ENCODE measurements at places on chromosomes 5 and 9.
A peak's percentile ranks its signal among the peaks of the same experiment; 100 is the strongest.

DNA sequence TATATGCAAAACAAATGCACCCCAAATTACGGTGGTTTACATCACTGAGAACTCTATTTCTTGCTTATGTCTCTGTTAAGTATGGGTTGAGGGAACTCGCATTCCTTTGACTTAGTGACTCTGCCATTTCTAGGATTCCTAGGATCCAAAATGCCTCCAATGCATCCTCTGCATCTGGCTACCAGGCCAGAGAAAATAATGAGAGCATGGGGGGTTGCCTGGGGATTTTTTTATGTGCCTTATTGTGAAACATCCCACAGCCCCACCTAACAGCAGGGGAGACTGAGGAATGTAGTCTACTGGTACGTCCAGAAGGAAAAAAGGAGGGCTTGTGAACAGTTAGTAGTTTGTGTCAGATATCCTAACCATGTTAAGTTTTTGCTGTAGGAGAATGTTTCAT is 466.0 kb upstream of the ARRDC3 start:
- no peak for DNase-seq

DNA sequence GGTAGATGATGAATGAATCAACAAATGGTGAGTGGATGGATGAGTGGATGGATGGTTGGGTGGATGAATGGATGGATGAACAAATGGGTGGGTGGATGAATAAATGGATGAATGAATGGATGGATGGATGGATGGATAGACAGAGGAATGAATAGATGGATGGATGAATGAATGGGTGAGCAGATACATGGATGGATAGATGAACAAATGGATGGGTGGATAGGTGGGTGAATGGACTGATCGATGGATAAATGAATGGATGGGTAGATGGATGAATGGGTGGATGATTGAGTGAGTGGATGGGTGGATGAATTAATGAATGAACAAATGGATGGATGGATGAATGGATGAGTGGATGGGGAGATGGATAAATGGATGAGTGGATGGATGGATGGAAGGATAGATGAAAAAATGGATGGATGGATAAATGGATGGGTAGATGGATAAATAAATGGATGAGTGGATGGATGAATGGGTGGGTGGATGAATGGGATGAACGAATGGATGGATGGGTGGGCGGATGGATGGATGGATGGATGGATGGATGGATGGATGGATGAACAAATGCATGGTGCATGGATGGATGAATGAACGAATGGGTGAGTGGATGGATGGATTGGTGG is 85.7 kb downstream of the PHF2 start:
- no peak for DNase-seq

GRCh38 chr5:52777186-52777585 is 10.5 kb upstream of the ITGA1 start:
- no peak for DNase-seq

DNA sequence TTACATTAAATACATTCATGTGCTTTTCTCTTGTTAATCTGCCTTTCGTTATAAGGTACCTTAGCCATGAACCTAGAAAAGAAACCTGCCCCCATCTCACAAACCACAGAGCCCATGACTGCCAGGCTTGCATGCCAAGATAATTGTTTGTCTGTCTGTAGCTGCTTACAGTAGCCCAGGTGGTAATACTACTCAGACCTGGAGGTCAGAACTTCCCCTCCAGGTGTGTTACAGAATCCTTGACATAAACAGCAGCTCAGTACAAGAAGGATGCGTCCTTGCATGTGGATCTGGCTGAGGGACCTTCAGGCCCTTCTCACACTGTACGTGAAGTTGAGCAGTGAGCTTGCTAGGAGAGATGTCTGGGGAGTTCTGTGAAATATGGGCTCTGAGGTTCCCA is 291.4 kb downstream of the CSNK1G3 start:
- no peak for DNase-seq

- DNase-seq: no peak
Measured at GRCh38 chr5:111463311-111463710, 49.0 kb downstream of the STARD4 start.

GRCh38 chr5:16446993-16447392 is 18.6 kb downstream of the ZNF622 start:
- DNase-seq: no peak

DNA sequence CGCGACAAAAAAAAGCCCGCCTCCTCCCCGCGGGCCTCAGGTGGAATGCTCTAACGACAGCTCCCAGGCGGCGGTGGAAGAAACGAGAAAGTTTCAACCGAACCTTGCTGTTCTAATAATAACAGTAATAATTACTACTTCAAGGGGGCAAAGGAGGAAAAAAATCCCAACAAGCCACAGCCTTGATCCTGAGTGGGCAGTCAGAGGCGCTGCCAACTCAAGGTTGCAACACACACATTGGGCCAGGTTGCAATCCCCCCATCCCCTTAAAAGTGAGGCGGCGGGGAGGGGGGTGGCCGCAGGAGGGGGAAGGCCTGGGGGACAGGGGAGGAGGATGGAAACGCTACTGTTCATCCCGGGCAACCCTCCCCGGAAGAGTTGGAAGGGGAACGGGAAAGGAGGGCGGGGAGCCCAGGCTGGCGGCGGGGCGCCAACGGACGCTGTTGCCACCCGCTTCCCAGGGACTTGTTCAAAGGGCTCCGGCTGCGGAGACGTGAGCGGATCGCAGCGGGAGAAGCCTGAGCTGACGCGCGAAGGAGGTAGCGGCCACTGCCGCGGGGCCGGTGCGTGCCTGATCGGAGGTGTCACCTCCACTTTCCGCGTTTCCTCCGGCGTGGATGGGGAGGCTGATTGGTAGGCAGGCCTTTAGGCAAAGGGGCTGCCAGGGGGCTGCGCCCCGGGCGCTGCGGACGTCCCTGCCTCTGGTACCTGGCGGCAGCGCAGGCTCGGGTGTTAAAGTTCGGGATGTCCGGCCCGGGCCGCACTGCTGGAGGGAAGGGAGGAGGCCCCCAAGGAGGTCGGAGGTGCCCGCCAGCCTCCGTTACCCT is 647 bp downstream of the SMARCA2 start:
- DNase-seq: peak; percentile 60

- DNase-seq: peak; percentile 77
Measured at GRCh38 chr5:177426566-177427210, at the start of gene GRK6. Gene GRK6, plus strand, starts transcription at chr5:177426676. Its CDS starts 170 bp downstream, at chr5:177426846.

DNA sequence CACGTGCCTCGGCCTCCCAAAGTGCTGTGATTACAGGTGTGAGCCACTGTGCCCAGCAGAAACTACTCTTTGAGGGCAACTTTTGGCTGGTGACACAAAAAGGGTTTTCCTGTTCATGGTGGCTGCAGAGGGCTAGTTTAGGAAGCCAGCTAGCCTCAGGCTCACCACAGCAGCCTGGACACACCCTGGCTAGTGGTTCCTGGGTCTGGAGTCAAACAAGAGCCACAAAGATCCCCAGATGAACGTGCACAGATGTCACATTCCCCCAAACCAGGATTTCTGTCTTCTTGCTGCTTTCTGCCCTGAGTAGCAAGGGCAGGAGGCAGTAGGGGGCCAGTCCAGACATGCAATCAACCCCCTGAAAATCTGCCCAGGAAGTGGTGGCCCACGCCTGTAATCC is 6.8 kb downstream of the HBEGF start:
- no peak for DNase-seq

- DNase-seq: no peak
Measured at GRCh38 chr9:68522954-68523353, 17.7 kb downstream of the TMEM252 start.

DNA sequence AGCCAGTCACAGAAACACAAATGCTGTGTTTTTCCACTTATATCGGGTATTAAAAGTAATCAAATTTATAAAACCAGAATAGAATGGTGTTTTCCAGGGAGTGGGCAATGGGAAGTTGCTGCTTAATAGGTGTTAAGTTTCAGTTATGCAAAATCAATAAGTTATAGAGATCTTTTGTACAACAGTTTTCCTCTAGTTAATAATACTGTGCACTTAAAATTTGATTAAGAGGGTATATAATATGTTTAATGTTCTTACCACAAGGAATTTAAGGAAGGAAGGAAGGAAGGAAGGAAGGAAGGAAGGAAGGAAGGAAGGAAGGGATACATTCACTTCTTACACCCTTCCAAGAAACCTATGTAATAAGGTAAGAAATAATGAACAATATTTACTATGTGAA is 867.7 kb upstream of the CDH6 start:
- no peak for DNase-seq

DNA sequence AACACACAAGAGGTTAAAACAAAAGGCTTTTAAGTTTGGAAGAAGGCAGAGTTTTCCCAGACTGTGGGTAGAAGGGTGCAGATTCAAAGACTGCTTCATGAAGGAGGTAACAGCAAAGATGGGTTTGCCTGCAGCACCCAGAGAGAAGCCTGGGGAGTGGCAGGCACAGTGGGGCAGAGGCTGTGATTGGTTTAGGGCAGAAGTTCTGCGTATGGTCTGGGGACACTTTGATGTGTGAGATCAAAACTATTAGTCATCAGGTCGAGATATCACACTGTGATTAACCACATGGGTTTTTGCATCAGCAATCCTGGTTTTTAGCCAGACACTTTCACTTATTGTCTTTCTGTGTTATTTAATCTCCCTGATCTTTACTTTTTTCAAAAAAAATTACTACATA is 188.8 kb upstream of the GLRA1 start:
- peak; percentile 63 for DNase-seq

DNA sequence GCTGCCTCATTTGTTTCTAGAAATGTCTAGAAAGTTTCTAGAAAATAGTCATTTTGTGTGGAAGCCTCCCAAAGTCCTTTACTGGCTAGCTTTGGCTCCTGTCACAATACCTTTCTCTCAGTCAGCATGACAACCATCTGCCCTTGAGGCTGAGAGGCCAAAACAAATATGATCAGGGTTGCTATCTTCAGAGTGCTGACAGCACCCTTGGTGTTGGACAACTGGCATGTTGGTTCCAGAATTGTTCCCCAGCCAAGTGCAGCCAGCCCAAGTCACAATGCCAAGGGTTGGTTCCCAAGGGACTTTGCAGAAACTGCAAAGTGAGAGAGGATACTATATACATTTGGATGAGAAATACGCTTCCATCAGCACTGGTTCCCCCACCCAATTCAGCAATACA is 140.9 kb upstream of the GAS1 start:
- DNase-seq: no peak

DNA sequence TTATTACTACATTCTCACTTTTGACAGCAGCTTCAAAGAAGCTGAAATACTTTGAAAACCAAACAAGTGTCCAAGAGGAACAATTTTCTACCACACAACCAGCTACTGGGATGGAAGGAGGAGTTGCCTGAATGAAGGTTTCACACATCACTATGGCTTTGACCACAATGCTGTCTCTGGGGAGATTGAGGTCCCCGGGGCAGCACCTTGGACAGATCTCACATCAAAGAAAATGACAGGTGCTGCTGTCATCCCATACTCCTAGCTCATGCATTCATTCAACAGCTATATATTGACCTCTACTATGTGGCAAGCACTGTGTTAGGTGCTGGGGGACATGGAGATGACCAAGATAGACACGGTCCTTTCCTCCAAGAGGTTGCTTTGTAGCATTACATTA is 233.2 kb upstream of the RASEF start:
- DNase-seq: no peak

- DNase-seq: no peak
Measured at GRCh38 chr5:172325452-172325851, 41.9 kb upstream of the UBTD2 start.

DNA sequence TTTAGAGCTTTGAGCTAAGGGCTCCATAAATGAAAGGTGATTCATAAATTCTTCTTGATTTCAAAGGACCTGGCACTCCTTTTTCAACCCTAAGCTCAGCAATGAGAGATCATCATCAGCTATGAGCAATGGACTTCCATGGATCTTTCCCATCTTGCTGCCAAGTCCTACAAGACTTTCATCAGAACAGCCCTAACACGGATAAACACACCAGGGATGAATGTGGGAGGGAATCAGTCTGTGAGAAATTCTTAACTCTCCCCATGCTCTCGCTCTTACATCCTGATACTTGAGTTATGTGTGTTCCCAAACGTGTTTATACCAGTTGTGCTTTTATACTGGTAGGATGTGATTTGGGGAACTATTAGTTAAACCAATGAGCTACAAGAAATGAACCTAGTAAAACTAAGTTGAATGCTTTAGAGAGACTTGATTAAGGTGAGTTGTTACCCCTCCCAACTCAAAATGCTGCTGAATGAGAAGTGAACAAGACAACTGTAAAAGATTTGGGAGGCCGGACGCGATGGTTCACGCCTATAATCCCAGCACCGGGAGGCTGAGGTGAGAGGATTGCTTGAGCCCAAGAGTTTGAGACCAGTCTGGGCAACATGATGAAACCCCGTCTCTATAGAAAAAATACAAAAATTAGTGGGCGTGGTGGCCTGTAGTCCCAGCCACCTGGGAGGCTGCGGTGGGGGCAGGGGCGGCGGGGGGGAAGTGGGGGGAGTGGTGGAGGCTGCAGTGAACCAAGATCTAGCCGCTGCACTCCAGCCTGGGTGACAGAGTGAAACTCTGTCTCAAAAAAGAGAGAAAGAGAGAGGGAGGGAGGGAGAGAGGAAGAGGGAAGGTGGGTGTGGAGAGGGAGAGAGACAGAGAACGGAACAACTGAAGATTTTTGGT is 5.2 kb upstream of the RPL26L1 start:
- no peak for DNase-seq

DNA sequence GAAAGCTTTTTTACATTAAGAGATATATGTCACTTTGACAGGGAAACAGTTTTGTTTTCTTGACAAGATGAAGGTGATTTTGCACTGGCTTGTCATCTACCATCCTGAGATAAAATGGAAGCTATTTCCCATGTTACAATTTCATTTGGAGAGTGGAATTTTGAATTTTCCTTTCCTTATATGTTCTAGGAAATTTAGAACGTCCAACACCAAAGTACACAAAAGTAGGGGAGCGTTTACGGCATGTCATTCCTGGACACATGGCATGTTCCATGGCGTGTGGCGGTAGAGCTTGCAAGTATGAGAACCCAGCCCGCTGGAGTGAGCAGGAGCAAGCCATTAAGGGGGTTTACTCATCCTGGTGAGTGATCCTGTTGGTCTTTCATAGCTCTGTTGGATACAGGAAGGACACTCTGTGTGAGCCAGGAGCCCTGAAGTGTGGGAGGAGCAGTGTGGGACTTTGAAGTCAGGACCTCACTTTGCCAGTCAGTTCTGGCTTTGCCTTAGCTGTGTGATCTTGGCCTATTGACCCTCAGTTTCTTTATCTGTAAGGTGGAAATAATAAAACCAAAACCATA is 887 bp downstream of the PTPDC1 start:
- DNase-seq: no peak

- no peak for DNase-seq
Measured at GRCh38 chr9:8456344-8456743, 656.8 kb upstream of the DMAC1 start.

- no peak for DNase-seq
Measured at GRCh38 chr9:96258967-96259366, 43.0 kb downstream of the HSD17B3 start.

DNA sequence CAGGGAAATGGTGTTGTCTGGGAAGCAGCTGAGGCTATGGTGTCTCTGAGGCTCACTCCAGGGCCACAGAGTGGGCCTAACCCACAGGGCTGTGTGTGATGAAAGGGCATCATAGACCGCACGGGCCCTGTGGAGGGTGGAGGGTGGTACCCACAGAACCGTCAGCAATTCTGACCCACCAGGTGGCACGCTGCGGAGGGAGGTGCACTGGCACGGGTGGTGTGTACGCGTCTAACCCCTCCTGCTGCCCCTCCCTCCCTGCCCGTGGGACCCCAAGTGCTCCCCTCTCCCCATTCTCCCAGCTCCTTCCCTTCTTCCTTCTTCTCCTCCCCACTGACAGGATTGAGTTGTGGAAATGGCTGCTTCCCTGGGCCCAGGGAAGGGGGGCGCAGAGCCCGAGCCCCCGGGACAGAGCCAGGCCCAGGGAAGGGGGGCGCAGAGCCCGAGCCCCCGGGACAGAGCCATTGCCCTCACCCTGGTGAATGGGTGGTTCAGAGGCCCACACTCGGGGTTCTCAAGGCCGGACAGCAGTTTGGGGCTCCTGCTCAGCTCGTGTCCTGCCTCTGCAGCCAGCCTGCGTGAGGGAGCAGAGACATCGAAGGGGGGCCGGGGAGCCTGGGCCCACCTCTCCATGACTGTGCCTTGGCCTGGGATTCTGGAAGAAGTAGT is 6.8 kb downstream of the LCN10 start:
- DNase-seq: no peak

All from CD4-positive, alpha-beta memory T cell (primary cell).